ENCODE measurements at places on chromosomes 1 and 21. TPM values are rescaled to one million over a fixed set of nuclear protein-coding genes. Genes with fewer than 3 reads are reported as not detected.

Gene KCNA3
- 0.30 TPM for total RNA-seq

Gene CRYZL1
- total RNA-seq: 38.6 TPM

Gene ZBTB7B
- total RNA-seq: 25.5 TPM

Gene CCDC185
- total RNA-seq: not detected

Gene NES
- 54.7 TPM for total RNA-seq

Gene VPS13D
- total RNA-seq: 63.3 TPM

Gene RAB42
- total RNA-seq: 6.4 TPM

Gene LEMD1
- total RNA-seq: not detected

Gene MNDA
- total RNA-seq: 26.3 TPM

Gene LCE1F
- total RNA-seq: not detected

Gene PLEKHG5
- 14.3 TPM for total RNA-seq

Gene LIN28A
- total RNA-seq: not detected

Gene ITLN2
- total RNA-seq: not detected

Gene OR2AK2
- total RNA-seq: not detected

Gene CNKSR1
- total RNA-seq: 6.9 TPM

All from skin of body (tissue), 3 donors.